ENCODE measurements at places on chromosomes 4 and X. TPM values are rescaled to one million over a fixed set of nuclear protein-coding genes. Genes with fewer than 3 reads are reported as not detected.

- peak; percentile 86 for DNase-seq
These were observed 19.3 kb downstream of the NOA1 start for GRCh38 chr4:56958111-56958517.

- DNase-seq, result no peak
These were observed 67.4 kb upstream of the WDR1 start for GRCh38 chr4:10184041-10184440.

DNA sequence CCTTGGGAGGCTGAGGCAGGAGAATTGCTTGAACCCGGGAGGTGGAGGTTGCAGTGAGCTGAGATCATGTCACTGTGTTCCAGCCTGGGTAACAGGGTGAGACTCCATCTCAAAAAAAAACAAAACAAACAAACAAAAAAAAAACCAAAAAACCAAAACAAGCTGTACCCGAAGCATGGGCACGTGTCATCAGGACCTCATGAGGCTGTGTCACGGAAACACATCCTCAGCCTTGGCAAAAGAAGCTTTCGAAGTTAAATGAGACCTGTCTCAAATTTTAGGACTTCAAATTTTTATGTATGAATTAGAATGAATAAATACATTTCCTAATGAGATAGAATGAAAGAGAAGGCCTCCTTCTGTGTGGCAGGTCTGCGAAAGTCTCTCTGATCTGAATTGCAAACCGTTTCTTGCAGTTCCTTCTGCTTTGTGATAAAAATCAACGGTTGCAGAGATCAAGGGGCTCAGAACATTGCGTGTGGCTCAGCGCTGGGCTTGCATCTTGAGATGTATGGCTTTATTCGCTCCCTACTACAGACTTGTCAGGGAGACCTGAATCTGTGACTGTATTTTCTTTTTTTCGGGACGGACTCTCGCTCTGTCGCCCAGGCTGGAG, 19.5 kb upstream of the CRLF2 start:
- no peak for DNase-seq

GRCh38 chr4:1019729-1020470, 8.5 kb downstream of the FGFRL1 start:
- peak; percentile 58 for DNase-seq

DNA sequence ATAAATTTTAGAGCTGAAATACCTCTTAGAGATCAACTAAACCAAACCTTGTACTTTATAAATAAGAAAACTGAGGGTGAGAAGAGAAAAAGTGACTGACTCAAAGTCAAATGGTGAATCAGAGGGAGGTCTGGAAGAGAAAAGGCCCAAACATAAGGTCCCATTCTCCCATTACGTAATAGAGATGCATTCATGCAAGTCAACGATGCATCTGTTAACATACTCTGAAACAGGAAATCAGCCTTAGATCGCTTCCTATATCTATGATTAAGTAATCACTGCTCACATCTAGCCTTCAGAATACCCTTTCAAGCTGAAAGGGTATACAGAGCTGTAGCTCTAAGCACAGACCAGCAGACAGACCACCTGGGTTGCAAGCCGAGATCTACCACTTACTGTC, 6.5 kb downstream of the RNF150 start:
- peak; percentile 73 for DNase-seq

DNA sequence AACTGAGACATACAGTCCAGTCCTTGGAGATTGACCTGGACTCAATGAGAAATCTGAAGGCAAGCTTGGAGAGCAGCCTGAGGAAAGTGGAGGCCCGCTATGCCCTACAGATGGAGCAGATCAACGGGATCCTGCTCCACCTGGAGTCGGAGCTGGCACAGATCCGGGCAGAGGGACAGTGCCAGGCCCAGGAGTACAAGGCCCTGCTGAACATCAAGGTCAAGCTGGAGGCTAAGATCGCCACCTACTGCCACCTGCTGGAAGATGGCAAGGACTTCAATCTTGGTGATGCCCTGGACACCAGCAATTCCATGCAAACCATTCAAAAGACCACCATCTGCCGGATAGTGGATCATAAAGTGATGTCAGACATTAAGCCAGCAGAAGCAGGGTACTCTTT, 20.4 kb upstream of the FRMPD3 start:
- peak; percentile 45 for DNase-seq

GRCh38 chr4:137523329-137523728, 9.0 kb downstream of the PCDH18 start:
- DNase-seq, result no peak

- DNase-seq, result no peak
These were observed 25.9 kb upstream of the SMARCAD1 start for GRCh38 chr4:94181815-94182214.

BBS12 gene
- 1.9 TPM for total RNA-seq

NIPAL1 gene
- total RNA-seq, result 0.46 TPM

CT55 gene
- not detected for total RNA-seq

Measured in A673 (cell line).